ENCODE measurements at places on chromosomes 16 and 17.

DNA sequence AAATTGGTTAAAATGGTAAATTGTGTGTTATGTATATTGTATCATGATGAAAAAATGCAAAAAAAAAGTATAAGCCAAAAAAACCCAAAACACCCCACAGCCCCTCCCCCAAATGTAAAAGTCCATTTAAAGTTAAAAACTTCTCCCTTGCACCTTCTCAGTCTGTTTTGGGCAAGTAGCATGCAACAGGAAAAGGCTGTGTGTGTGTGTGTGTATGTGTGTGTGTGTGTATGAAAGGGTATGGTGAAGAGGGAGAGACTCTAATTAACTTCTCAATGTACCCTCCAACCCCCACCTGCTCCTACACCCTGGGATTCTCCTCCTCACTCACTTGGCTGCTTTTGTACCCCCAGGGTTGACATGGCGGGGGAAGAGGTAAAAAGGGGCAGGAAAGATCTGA lies 9.2 kb upstream of the GGT6 start:
- no peak for DNase-seq

GRCh38 chr17:47781397-47781796 lies 40.2 kb downstream of the OSBPL7 start:
- DNase-seq: no peak

GRCh38 chr16:85536411-85537330 lies 76.5 kb upstream of the GSE1 start:
- no peak for DNase-seq

- no peak for DNase-seq
Measured at GRCh38 chr17:82439829-82440365, 10.7 kb downstream of the CYBC1 start.

DNA sequence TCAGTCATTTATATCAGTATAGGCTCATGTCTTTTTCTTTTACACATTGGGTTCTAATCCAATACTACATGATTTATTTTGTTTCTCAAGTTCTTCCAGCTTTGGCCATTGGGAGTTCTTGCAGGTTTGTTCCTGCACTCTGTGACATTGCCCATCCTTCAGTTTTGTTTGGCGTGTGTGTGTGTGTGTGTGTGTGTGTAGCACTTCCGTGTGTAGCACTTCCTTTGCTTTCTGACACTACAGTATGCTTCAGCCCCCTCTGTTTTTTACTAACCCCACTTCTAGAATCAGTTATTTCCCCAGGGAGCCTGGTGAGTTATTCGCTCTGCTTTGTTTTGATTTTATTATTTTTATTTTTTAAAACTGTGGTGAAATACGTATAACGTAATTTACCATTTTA lies 75.6 kb upstream of the LGALS9 start:
- DNase-seq: no peak

GRCh38 chr17:10077561-10078299 lies 120.7 kb downstream of the GAS7 start:
- DNase-seq: no peak

DNA sequence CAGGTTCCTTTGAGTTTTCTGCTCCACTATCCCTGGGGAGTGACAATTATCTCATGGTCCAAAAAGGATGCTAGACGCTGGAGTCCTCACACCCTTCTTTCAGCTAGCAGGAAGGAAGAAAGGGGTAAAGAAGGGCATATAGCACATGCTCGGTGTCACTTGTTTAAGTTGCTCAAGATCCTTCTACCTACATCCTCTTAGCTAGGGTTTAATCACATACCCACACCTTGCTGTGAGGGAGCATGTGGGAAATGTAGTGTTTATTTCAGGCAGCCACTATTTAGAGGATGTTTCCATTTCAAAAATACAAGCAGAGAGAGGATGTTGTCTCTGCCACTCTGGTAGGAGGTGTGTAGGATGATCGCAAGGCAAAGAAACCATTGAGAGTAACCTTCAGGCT lies 4.5 kb downstream of the PRKCB start:
- no peak for DNase-seq

GRCh38 chr16:66603537-66604375 lies 748 bp upstream of the CMTM3 start:
- no peak for DNase-seq

GRCh38 chr17:74015990-74016389 lies 187.5 kb upstream of the RPL38 start:
- DNase-seq: no peak

DNA sequence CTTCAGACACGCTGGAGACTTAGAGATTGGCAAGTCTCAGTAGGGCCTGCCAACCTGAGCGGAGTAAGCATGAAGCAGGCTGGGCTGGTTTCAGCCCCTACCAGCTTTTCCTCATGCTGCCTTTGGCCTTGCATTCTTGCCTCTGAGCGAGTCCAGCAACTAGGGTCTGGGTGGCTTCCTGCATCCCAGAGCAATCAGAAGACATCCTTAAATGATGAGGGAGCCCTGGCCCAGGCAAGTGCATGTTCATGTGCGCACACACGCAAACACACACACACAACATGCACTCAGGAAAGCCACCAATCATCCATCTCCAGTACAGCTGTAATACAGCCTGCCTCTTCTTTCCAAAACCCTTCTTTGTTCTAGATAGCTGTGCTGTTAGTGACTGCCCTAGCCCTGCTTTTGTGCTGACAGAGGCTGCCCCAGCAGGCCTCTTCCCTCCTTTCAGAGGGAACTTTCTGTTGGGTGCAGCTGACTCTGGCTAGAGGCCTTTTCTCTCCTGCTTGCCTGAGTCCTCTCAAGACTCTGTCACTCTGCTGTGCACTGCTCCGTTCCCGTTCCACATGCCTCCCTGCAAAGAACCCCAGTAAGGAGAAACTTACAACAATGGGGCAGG lies 30.7 kb upstream of the TBX2 start:
- no peak for DNase-seq

DNA sequence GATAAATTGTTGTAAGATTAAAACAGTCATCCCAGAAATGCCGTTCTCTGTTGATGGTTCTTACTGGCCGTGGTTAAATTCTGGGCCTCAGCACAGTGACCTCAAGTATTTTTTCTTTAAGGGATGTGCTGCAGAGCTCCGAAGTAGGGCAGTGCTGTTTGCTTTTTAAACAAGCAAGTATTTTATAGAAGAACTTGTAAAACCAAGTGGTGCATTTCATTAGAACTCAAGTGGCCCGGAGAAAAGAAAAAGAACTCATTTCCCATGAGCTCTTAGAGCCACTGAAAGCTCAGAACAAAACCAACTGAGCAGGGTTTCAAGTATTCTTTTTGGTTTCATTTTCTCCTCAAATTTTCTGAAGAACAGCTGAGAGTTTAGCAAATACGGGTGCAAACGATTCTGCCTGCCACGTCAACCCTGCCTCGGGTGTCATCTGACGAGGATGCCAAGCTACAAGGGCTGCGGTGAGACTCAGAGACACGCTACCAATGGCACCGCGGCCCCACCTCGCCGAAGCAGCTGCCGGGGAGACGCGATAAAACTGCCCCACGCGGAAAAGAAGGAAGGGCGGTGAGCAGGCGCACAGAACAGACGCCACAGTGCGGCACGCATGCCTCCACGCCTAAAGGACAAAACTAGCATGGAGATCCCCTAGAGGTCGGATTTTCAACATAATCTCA lies 6.3 kb downstream of the LMF1 start:
- DNase-seq: no peak
